Vagina (tissue), 2 donors: ENCODE measurements at places on chromosomes 12 and 14.

DNA sequence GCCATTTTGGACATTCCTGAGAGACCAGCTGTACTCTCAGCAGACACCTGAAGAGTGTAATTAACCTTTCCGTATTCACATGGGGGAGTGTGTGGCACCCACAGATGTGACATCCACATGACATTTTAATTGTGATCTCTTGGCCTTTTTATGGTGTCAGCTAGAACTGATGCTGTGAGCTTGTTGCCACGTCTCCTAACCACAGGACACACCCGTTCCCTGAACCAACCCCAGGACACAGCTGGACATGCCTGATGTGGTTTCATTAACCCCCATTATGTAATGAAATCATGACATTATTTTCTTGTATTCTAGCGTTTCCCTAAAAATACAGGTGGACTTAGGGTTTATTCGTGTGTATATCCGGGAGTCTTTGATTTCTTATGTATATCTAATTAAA lies 1036.1 kb downstream of the TMEM121 start:
- no peak for DNase-seq

- DNase-seq = no peak
Measured at GRCh38 chr12:78146365-78146772, 315.7 kb downstream of the NAV3 start.

DNA sequence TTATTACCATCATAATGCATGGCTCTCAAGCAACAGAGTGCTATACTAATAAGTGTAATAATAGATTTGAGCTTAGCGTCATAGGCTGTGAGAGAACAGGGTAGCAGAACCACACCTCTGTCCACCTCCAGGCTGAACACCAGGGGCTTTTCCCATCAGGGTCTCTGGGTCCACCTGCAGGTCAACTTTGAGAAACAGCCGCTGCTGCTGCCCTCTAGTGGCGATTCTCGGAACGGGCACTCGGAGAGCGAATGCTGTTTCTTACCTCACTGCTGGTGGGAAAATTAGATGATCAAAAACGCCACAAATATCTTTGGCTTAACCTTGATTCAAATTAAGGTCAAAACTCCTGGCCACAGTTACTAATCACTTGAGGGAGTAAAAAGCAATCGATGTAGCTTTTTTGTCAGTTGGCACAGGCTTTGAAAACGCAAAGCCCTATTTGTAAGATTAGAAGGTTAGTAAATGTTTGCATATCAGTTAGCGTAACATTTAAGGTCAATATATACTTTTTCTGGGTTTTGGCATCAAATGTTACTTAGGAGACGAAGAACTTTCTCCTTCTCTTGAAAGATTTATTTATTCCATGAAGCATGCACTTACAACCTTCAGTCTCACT lies 127.9 kb upstream of the TMEM132D start:
- no peak for DNase-seq

DNA sequence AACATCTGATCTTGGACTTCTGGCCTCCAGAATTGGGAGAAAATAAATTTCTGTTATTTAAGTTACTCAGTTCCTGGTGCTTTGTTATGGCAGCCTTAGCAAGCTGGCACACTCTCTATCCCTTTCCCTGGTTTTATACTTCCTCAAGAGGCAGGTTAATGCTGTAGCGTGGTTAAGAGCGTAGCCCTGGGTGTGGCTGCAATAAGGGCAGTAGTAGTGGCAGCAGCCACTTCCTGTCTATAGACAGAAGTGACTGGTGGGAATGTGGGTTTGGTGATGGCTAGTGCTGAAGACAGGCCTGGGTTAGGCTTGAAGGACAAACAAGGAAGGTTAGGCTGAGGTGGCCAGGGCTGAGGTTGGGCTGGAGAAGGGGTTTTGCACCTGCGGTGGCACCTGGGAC lies 3.6 kb upstream of the LGALS3 start:
- peak; percentile 85 for DNase-seq

DNA sequence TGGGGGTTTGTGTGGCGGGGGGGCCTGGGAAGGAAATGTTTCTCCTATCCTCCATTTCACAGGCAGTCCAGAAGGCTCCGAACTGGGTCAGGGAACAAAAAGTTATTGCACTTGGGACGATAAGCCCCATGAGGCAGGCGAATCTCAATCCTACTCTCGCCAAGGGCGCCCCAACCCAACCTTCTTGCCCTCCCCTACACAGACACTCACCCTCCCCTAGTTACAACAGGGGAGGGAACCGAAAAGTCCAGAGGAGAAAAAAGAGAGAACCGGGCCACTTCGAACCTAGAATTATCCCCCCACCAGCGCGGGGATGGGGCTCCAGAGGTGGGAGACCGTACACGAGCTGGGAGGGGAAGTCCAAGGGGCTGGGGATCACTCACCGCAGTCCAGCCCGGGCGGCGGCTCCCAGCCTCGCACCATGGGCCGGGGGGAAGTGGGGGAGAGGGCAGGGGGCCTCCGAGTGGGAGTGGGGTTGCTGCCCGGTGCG lies 357 bp downstream of the HOMEZ start:
- DNase-seq = no peak

DNA sequence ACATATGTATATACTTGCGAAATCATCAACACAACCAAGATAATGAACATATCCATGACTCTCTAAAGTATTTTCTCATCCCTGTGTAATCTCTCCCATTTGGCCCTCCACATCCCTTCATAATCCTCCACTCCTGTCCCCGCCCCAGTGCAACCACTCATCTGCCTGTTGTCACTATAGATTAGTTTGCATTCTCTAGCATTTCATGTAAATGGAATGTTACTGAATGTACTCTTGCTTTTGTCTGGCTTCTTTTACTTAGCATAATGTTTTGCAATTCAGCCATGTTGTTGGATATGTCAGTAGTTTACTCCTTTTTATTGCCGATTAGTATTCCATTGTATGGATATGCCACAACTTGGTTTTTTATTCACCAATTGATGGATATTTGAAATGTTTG lies 99.1 kb downstream of the BICD1 start:
- DNase-seq = no peak

DNA sequence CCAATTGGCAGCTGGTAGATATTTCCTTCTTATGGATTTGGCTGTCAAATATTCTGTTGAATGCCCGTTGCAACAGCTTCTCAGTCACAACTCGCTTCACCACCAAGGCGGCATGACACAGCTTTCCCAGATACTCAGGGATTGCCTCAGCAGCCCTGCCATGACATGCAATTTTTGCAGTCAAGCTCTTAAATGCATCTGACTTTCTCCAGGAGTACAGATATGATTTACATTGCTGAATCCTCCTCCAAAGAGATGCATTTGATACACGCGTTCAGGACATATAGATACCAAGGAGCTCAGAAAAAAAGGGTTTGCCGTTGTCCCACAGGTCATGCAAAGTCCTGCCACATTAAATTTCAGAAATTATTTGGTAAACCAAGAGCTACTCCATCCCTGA lies 6.5 kb downstream of the KRT5 start:
- DNase-seq = no peak

DNA sequence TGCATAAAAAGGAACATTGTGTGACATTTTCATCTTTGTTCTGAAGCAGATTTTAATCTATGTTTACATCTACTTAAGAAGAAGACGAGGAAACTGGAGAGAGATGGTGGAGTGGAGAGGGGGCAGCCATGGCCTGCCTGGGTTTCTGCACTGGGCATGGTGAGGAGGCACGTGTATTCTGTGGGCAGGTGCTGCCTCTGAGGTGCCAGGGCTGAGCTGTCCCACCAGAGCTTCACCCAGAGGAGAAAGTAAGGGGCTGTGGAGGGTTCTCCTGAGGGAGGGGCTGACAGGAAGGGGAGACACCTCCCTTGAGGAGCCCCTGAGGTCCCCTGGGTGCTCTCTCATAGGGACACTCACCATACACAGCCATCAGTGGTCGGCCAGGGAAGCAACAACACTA lies 372.4 kb upstream of the OR4E1 start:
- no peak for DNase-seq

DNA sequence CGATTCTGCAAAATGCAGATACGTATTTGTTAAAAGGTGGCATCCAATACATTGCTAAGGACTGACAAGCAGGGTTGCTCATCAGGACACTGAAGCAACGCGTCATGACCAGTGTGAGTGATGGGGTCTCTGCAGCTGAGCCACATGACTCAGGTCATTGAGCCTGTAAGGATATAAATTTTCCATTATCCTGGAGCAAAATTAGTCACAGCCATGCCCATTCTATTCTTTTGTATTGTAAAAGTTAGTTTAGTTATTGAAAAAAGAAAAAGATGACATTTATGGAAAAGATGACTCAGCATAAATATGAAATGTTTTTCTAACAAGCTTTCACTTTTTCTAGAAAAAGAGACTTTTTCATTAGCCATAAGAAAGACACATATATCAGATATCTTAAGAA lies 268.0 kb upstream of the TMEM132C start:
- DNase-seq = no peak

GRCh38 chr12:20489645-20490044 lies 121.3 kb downstream of the PDE3A start:
- DNase-seq = no peak

- DNase-seq = no peak
Measured at GRCh38 chr14:59377491-59377890, 87.7 kb downstream of the GPR135 start.

DNA sequence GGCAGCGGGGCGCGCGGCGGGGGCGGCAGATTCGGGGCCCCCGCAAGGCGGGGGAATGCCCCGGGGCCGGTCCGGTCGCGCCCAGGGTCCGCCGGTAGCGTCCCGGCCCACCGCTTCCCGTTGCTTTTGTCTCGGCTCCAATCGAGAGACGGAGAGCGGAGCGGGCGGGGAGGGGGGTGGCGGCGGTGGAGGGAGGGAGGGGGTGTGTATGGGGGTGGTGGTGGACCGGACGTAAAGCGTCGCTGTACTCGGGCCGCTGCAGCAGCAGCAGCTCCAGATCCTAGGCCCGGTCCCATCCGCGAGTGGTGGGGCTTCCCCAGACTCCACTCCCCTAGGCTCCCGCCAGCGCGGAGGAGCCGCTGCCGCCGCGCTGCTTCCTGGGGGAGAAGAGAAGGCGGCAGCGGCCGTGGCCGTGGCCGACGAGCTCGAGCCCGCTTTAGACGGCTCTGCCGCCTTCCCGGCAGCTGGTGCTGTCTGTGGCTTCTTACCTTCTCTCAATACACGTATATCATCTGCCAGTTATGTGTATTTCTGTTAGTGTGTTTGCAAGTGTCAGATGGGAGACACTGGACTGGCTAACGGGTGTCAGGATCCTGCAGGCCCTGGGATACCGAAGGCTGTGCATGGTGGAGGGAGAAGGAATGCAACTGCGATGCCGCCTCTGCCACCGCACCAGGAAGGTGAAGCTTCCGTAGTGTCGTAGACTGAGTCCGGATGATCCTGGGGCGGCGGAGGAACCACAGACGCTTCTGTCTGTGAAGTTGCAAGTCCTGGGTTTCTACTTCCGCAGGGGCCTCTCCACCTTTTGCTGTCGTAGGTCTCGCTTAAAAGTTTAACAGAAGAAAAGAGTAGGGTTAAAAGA lies 508 bp downstream of the CNOT2 start:
- DNase-seq = no peak

DNA sequence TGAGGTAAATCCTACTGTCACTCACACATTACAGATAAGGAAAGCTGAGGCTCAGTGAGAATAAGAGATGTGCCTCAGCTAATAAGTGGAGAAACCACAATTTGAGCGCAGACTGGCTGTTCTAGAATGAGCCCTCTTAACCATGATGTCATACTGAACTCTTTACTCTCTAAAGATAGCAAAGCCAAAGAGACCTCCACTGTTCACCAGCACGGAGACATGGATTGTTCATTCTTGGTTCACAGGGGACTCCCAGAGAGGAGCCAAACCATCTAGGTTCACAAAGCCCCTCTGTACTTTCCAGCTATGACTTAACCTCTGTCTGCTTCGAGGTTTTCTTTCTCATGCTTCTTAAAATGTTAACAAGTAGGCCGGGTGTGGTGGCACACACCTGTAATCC lies 32.7 kb upstream of the YARS2 start:
- DNase-seq = no peak

DNA sequence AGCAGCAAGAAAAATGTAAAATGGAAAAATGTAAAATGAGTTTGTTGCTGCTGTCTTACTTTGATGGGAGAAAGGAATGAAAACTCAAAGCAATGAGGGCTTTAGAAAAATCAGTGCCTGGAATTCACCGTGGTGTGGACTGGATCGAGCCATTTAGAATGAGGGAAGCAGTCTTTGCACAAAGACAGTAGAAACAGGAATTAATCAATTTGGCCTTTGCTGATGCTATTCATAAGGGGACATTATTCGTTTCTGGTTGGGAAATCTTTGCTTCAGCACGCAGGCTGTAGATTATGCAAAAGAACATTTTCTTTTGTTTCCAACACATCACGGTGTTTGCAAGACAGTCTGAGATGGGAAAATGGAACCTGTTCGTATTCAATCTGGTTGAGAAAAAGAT lies 6.9 kb upstream of the TUNAR start:
- DNase-seq = no peak

GRCh38 chr14:51157012-51157411 lies 62.1 kb upstream of the TRIM9 start:
- DNase-seq = no peak

DNA sequence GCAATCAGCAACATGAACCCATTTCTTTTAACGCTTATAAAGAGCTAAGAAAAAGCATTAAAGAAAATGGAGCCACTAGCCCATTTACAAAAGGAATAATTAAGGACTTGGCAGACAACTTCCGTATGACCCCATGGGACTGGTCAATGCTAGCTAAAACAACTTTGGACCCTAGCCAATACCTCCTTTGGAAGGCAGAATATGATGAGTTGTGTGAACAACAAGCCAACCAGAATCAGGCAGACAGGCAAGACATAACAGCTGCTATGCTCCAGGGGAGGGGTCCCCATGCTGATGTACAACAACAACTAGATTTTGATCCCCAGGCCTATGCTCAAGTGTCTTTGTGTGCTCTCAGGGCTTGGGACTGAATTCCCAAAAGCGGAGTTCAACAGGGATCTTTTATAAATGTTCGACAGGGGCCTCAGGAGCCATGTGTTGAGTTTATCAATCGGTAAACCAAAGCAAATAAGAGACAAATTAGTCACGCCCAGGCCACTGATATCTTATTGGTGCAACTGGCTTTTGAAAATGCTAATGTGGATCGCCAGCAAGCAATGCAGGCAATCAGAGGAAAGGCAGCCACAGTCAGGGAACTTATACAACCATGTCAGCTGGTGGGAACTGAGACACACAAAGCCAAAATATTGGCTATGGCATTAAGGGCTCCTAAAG lies 254.4 kb upstream of the DIO2 start:
- no peak for DNase-seq

DNA sequence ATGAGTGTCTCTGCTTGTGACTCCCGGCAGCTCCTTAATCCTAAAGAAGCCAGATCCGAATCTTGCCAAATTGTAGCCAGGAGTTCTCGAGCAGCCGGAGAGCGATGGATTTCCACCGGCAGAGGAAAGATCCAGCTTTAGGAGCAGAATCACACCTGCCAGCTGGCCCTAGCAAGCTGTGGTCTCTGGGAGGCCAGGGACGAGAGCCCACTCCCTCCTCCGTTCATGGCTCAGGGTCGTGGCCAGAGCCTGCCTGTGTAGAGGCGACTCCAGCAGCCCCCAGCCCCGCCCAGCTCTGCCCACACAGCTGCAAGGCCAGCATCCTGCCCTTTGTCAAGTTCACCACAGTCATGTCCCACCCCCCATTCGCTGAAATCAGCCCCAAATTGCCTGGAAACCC lies 121.0 kb downstream of the SCARB1 start:
- no peak for DNase-seq

GRCh38 chr12:97257726-97258125 lies 204.9 kb upstream of the RMST start:
- no peak for DNase-seq
